ENCODE measurements at places on chromosomes 2 and 18.

GRCh38 chr2:42693013-42693615 lies 70.8 kb downstream of the OXER1 start:
- peak; percentile 62 for DNase-seq

DNA sequence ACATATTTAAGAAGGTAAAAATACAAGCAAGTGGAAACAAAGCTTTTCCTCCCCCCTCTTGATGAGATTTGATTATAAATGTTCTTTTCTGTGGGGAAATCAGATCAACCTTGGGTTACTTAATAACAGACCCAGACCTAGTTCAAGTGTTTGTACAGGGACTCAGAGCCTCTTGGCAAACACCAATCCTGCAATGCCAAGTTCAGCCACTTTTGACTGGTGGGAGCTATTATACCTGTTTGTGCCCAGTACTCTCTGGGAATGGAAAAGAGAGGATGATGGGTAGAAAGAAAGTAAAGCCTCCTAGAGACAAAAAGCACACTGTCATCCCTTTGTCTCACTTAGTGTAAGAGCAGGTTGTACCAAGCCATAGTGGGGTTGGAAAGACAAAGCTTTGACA lies 63.8 kb upstream of the EPHA4 start:
- no peak for DNase-seq

GRCh38 chr2:75647771-75648170 lies 1.2 kb downstream of the MRPL19 start:
- DNase-seq, result no peak

DNA sequence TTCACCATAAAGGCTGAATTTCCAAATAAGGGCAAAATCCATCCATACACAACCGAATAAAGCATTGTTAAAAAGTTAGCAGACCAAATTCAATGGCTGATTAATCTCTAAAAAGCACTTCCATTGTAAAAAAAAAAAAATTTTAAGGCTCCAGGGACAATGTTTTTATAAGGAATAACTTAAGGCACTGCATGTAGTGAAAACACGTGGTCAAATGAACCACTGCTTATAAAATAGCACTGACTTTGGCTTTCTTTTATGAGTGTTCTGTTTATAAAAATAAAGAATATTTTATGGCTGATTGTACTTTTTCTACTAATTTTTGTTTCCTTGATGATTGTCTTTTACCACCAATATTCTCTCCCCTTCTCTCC lies 409.3 kb upstream of the KCNH7 start:
- DNase-seq, result no peak

- no peak for DNase-seq
These were observed 54.0 kb downstream of the GATA6 start for GRCh38 chr18:22223254-22223964.

- DNase-seq, result no peak
These were observed 206.8 kb downstream of the CLIP4 start for GRCh38 chr2:29322011-29322410.

- DNase-seq, result no peak
These were observed 164.4 kb upstream of the MGAT5 start for GRCh38 chr2:134089454-134089853.

DNA sequence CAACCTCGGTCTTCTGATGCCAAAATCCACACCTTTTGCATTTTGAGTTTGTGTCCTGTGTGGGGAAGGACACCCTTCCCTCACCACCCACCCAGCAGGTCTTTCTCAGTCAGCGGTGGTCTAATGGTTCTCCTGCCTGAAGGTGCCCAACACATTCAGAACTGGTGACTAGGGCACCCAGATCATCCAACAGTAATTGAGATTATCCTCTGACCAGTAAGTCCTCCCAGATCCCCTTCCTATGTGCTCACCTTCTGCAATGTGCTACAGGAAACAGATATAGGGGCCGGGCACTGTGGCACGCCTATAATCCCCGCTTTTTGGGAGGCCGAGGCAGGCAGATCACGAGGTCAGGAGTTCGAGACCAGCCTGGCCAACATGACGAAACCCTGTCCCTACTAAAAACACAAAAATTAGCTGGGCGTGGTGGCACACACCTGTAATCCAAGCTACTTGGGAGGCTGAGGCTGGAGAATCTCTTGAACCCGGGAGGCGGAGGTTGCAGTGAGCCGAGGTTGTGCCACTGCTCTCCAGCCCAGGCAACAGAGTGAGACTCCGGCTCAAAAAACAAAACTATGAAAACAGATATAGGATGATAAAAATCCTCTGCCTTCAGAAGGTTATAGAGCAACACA lies 56.2 kb downstream of the REEP1 start:
- DNase-seq, result no peak

GRCh38 chr18:6943143-6943542 lies 174.5 kb downstream of the LAMA1 start:
- DNase-seq, result no peak

DNA sequence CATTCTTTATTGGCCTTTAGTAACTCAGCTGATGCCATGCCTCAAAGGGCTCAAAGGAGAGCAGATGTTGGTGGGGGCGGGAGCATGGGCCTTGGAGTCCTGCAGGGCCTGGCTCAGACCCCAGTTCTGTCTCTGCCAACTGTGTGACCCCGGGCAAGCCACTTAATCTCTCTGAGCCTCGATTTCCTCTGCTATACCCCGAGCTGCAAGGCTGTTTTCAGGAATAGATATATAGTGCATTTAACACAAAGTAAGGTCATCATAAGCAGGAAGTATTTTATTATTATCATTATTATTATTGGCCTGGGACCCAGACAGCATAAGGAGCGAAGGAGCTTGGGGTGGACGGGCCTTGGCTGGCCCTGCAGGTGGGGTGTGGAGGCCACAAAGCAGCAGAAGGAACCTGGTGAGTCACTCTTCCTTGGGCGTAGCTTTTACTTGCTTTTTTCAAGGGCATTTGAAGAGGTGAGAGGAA lies 162.7 kb downstream of the INHBB start:
- no peak for DNase-seq
